ENCODE measurements at places on chromosomes 7 and 10.

GRCh38 chr10:19531324-19531723, 284.9 kb upstream of the PLXDC2 start:
- DNase-seq = no peak

- DNase-seq = no peak
Measured at GRCh38 chr10:1978584-1978983, 241.3 kb upstream of the ADARB2 start.

GRCh38 chr10:35356725-35357092, 20.4 kb downstream of the CCNY start:
- DNase-seq = no peak

- no peak for DNase-seq
Measured at GRCh38 chr7:133016604-133017003, 65.3 kb downstream of the CHCHD3 start.

DNA sequence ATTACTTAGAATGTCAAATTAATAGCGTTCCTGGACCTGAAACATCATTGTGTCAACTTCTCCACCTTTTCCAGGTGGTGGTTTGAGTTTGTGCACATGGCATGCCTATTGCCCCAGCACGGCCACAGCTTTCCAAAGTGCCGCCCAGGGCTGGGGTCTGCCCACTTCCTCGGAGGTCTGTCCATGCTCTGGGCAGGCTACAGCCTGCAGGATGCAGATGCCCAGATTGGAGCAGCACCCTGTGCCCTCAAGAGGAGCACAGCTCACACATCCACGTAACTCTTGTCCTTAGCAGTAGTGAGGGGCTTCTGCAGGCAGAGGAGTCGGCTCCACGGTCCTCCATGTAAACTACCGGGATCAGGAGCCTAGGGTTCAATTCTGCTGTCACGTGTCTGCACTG, 238.6 kb downstream of the EBF3 start:
- no peak for DNase-seq
